ENCODE measurements at places on chromosomes 1 and 21. TPM values are rescaled to one million over a fixed set of nuclear protein-coding genes. Genes with fewer than 3 reads are reported as not detected.

DNA sequence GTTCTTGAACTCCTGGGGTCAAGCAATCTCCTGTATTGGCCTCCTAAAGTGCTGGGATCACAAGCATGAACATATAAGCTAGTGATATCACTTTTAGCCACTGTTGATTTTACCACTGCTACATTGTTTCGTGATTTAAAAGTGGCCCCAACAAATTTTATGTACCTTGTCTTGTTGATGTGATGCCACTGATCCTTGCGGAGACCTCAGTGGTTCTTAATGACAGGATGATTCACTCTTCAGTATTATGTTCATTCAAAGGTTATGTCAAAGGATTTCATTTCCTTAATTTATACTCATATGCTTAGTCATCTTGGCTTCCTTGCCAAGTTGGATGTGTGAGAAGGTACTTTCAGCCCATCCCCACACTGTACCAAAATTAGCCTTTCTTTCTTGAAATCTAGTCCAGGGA, 12.1 kb downstream of the PRKACB start:
- DNase-seq, result no peak

- no peak for DNase-seq
Measured at GRCh38 chr1:95138223-95138622, 21.1 kb downstream of the TLCD4 start.

DNA sequence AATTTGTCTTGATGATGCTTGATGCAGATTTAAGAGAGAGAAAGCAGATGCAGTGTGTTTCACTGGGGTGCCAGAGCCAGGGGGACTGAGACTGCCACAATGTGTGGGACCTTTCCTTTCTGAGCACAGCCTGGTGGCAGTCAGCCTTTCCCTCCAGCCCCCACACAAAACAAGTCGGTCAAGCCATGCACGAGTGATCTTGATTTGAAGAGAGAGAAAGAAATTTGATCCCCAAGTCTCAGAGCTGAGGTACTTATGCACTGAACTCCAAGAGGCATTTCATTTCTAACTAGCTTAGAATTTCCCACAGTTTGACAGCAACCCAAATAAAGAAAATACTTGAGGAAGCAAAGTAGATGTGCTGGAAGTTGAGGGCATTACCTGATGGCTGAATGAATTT, 193.8 kb downstream of the ST6GALNAC3 start:
- DNase-seq, result no peak

DNA sequence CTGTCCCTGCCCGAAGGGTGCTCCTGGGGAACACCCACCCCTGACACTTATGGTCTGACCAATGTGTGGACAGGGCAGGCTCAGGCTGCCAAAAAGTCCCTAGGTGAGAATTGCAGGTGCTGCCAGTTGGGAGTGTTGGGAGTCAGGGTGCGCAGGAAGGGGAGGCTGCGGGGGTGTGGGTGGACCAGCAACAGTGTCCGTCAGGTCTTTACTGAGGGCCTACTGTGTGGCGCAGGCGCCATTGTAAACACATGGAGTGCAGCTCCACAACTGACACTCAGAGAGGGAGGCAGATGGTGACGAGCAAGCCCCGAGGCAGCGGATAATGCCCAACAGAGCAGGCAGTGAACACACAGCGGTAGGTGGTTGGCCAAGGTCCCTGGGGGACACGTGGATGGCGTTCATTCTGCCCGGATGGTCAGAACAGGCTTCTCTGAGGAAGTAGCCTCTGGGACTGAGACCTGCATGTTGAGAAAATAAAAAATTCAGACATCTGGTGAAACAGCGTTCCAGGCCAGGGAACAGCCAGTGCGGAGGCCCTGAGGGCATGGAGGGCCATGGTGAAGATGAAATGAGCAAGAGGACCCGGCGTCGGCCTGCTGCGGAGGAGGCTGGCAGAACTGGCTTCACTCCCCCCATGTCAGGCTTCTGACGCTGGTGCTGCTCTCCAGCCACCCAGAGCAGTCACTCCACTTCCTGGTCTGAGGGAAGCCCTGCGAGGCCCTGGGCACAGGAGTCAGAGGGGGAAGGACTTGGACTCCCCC, 136.2 kb upstream of the ZBTB40 start:
- DNase-seq, result no peak

DNA sequence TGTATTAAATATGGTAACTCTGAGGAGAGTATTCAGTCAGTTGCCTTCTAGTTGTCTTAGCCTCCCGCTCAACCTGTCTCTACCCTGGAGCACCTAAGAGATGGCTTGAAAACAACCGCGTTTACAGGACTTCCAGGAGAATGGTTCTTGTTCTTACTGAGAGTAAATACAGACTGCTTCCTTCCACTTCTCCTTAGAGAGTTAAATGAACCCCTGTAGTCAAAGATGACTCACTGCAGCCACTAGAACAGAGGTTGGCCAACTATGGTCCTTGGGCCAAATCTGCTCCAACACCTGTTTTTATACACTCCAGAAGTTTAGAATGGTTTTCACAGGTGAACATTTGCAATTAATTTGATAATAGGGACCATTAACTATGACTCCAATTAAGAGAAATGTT, 60.1 kb upstream of the ASB17 start:
- DNase-seq, result no peak

The KLHL21 gene
- 33.1 TPM for total RNA-seq

The LZIC gene
- 29.7 TPM for total RNA-seq

The MT1HL1 gene
- not detected for total RNA-seq

All from cardiac septum (tissue), 1 donor.